ENCODE measurements at places on chromosomes 12 and 14. TPM values are rescaled to one million over a fixed set of nuclear protein-coding genes. Genes with fewer than 3 reads are reported as not detected.

Gene APOLD1
- 0.67 TPM for polyA plus RNA-seq

Gene MYF6
- polyA plus RNA-seq: not detected

Gene GALNT16
- 6.5 TPM for polyA plus RNA-seq

- DNase-seq: no peak
- no peak overlapping the region for H3K27ac ChIP-seq
- peaks cover 26% of the 10 kb centered on the region for H3K4me1 ChIP-seq
- no peak overlapping the region for H3K4me3 ChIP-seq
- H3K27me3 ChIP-seq: no peaks in the 10 kb centered on the region
- no peaks in the 10 kb centered on the region for H3K36me3 ChIP-seq
Measured at GRCh38 chr14:69632164-69632563, 20.8 kb downstream of the SUSD6 start.

Gene MIS18BP1
- 8.8 TPM for polyA plus RNA-seq

DNA sequence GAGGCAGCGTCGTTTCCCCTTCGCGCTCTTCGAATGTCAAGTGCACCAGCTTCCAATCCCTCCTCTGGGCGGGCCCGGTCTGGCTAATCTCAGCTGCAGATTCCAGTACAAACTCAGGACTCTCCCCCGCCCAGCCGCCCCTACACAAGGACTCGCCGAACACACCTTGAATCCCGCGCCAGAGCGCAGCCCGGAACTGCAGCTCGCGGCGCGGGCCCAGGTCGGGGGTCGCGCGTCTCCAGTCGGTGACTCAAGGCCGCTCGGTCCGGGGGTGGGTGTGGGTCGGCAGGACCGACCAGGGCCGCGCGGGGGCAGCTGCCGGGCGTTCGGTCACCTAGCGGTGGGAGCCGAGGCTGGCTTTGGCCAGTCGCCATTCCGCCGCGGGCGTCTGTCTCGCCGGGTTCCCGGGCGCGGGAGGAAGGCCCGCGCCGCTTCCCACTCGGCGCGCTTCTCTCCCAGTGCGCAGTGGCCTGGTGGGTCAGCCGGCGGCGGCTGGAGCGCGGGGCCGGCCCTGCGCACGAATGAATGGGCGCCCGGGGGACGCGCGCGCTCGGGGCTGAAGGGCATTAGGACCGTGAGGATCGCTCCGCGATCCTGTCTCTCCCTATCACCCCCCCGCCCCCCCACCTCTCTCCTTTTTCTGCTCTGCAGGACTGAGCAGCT, at the start of gene GALNT16:
TSS of gene GALNT16 (plus strand) at position 632 of the 663 bp plus-strand sequence. CDS start 133 bp downstream, outside the sequence.
- H3K27me3 ChIP-seq: no peaks in the 10 kb centered on the region
- no peaks in the 10 kb centered on the region for H3K36me3 ChIP-seq
- no peaks in the 10 kb centered on the region for H3K4me1 ChIP-seq
- DNase-seq: peak; percentile 89

Gene MYO1H
- not detected for polyA plus RNA-seq

Gene CMA1
- not detected for polyA plus RNA-seq

DNA sequence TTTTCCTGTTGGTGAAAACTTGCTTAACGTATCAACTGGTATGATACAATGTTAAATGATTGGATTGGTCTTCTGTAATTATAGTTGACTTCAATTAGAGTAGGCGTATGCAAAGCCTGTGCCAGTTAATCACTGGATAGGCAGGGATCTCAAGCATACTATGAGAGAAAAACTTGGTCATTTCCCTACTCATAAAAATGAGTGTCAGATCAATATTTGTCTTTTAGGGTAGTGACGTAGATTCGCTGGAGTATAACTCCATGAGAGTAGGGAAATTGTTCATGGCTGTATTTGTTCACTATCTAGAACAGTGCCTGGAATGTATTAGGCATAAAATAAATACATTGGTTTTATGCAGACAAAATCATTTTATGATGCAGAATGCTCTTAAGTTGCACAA, 28.6 kb downstream of the NAA30 start:
- H3K36me3 ChIP-seq: no peaks in the 10 kb centered on the region
- DNase-seq: no peak
- H3K4me3 ChIP-seq: no peak overlapping the region
- H3K27ac ChIP-seq: no peak overlapping the region
- H3K27me3 ChIP-seq: no peaks in the 10 kb centered on the region

DNA sequence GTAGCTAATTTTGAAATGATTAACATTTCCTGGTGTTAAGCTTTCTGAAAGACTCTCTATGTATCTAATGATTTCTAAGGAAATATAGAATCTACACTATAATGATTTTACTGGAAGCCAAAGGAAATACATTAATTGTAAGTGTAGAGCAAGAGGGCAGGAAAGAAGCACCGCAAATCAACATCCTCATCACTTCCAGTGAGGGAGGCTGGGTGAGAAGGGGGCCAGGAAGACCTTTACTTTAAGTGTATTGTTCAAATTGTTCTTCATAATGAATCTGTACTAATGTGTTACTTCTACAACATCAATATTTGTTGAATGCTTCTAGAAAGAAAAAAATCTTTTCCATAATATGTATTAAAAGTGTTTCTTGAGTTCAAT, 65.3 kb upstream of the DACT1 start:
- DNase-seq: no peak
- H3K36me3 ChIP-seq: no peaks in the 10 kb centered on the region
- no peaks in the 10 kb centered on the region for H3K27me3 ChIP-seq
- H3K4me1 ChIP-seq: no peaks in the 10 kb centered on the region
- H3K27ac ChIP-seq: no peak overlapping the region

Measured in aorta (tissue), 5 donors.